ENCODE measurements at places on chromosomes 12 and 14. TPM values are rescaled to one million over a fixed set of nuclear protein-coding genes. Genes with fewer than 3 reads are reported as not detected.

DNA sequence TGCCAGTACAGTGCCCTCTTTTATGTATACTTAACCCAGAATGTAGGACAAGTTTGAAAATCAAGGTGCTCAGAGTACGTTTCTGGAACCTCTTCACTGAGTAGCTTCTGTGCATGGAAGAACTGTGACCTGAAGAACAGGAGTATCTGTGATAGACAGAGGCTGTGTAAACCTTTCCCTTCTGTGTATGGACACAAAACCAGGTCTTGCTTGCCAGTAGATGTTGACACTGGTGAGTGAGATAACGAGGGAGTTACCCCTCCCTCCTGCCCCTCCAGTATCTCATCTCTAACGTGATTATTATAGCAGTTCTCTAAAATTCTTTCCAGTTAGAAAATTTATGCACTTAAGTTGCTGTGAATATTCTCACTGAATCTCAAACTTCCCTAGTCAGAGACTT lies 170.8 kb downstream of the RPL10L start:
- DNase-seq, result no peak

GRCh38 chr12:6554168-6555017 lies 1.4 kb downstream of the IFFO1 start:
- peak; percentile 83 for DNase-seq

DNA sequence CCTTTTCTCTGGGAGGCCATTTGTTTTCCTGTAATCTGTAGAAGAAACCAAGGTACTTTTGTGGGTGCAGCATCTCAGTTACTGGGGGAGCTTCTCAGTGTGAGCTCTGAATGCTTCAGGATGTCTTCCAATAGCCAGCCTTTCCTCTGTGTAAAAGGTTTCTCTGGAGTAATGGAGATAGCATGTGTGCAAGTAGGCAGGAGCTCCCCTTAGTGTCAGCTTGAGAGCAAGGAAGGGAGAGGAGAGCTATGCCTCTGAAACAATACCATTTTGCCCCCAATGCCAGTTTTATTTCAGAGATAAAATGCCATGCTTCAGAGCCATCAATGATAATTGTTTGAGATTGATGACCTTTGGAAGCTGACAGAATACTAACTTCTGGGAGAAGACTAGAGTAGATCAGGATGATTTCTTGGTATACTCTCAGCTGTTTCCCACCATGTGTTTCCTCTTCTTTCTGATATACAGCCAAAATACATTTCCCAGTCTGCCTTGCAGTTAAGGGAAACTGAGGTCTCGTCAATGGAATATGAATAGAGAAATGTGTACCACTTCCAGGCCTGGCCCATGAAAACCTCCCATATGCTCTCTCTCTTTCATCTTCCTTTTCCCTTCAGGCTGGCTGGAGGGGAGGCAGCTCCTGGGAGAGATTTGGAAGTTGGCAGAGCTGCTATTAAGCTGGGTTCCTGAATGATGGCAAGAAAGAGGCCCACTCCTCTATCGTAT lies 125.7 kb downstream of the CRADD start:
- peak; percentile 40 for DNase-seq

GRCh38 chr14:94171208-94171607 lies 2.9 kb upstream of the PPP4R4 start:
- DNase-seq, result peak; percentile 35

- DNase-seq, result no peak
Observed at GRCh38 chr12:40078266-40078665, 27.6 kb downstream of the SLC2A13 start.

- no peak for DNase-seq
Observed at GRCh38 chr12:53227341-53227740, 4.7 kb downstream of the RARG start.

DNA sequence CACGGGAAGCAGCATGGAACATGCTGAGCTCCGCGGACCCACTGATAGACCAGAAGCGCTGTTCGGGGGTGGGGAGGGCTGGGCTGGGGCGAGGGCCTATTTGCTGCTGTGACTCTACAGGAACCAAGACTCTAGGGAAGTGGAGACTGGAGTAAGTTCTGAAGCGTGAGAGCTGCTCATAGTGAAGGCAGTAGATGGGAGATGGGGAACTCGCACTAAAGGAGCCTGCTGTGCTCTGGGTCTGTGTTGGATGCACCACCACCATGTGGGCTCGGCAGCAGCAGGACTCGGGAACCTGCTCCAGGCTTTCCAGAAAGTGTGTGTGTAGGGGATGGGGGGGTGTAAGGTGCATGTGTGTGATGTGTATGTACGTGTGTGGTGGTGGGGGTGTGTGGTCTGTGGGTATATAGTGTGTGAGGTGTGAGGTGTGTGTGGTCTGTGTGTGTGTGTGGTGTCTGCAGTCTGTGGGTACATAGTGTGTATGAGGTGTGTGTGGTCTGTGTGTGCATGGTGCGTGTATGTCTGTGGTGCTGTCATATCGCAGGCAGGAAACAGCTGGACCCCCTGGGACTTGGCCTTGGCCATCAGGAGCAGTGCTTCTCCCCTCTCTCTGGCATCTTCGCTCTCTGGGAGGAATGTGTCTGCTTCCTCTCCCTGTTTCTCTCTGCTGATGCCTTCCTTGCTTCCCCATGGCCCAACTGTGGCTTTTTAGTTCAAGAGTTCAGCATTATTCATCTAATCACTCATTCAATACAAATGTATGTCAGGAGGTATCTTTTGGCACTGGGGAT lies 378.9 kb downstream of the FUT8 start:
- peak; percentile 94 for DNase-seq

- no peak for DNase-seq
Observed at GRCh38 chr12:67609226-67609870, 39.2 kb upstream of the DYRK2 start.

- peak; percentile 28 for DNase-seq
Observed at GRCh38 chr14:59664741-59665140, 88.1 kb upstream of the CCDC175 start.

GRCh38 chr12:110528277-110528839 lies 26.2 kb downstream of the RAD9B start:
- DNase-seq, result no peak

GRCh38 chr12:113846883-113847755 lies 119.0 kb downstream of the RBM19 start:
- DNase-seq, result no peak

DNA sequence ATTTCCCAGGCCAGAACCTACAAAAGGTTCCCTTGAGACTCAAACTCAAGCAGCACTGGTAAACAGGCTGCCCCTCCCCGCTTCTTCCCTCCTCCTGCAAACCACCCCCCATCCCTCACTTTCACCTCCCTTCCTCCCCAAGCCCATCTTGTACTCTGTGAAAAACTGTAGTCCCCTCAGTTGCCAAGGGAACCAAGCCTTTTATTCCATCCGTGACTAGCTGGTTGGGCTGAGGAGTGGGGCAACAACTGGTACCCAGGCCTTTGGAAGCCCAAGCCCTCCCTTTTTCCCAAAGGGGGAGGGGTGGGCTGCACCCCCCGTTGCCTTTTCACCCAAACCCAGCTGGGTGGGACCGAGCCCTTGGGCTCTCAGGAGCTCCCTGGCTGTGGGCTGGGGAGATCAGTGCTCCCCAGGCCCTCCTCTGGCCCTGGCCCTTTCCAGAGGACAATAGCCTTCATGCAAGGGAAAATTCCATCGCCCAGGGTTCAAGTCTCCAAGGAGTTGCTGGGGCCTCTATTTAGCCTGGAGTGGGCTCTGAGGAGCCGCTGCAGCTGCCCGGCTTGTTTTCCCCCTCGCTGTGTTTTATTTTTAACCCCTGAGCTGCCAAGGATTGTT lies 61.9 kb downstream of the ZFP36L1 start:
- DNase-seq, result no peak

GRCh38 chr12:52692254-52692653 lies 11.1 kb downstream of the KRT77 start:
- no peak for DNase-seq

GRCh38 chr14:89444516-89445125 lies 27.6 kb upstream of the FOXN3 start:
- no peak for DNase-seq

- DNase-seq, result no peak
Observed at GRCh38 chr12:47099610-47100009, 19.9 kb upstream of the AMIGO2 start.

The EDDM3A gene
- not detected for total RNA-seq

The PITPNM2 gene
- 6.2 TPM for total RNA-seq

The VDR gene
- 6.1 TPM for total RNA-seq

The SMAGP gene
- 30.7 TPM for total RNA-seq

The MAX gene
- total RNA-seq, result 83.7 TPM

The FAM186B gene
- total RNA-seq, result 0.17 TPM

The LRRC10 gene
- total RNA-seq, result not detected

The KCNC2 gene
- total RNA-seq, result not detected
